Calu3 (cell line): ENCODE measurements at places on chromosomes 3 and 15.

GRCh38 chr15:101437618-101438481 is 51.7 kb downstream of the PCSK6 start:
- no peak for DNase-seq

GRCh38 chr3:12097971-12098370 is 60.7 kb downstream of the TIMP4 start:
- DNase-seq: no peak

- no peak for DNase-seq
Measured at GRCh38 chr3:86887876-86888275, 103.1 kb downstream of the VGLL3 start.

DNA sequence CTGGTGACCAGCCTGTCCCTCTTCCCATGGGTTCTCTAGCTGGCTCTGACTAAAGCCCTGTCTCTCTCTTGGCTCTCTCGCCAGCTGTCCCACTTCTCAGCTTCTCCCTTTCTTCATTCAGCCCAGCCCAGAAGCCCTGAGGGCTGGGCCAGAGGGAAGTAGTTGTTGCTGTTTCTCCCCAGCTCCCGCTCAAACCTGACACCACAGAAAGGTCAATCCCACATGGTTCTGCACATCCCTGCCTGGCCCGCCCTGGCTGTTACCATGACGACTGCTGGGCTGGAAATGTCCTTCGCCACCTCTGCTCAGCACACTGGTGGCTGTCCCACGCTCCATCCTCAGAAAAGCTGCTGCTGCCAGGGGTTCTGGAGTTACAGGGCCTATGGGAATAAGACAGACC is 25.9 kb downstream of the CCDC32 start:
- DNase-seq: no peak

DNA sequence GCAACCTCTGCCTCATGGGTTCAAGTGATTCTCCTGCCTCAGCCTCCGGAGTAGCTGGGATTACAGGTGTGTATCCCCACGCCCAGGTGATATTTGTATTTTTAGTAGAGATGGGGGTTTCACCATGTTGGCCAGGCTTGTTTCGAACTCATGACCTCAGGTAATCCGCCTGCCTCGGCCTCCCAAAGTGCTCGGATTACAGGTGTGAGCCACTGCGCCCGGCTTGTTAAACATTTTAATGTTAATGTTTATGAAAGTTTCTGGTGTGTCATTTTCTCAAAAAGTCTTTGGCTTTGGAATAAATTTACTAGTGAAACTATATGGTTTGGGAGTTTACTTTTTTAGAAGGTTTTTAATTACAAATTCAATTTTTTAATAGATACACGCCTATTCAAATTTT is 698.8 kb downstream of the MECOM start:
- DNase-seq: no peak

DNA sequence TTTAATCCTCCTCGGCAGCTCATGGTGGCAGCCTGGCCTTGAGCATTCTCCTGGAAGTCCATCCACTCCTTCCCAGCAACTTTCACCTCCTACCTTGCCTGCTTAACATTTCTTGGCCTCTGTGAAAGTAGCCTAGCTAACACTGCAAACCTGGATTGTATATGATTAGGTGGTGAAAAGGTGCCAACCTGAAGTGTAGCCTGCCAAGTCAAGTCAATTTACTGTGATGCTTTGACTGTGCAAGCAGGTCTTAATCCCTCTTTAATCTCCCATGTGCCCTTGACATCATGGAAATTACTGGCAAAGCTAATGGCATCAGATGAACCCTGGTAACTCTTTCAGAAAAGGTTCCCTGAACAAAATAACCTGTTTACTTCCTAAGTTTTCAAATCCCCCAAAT is 169.7 kb upstream of the NR2F2 start:
- DNase-seq: no peak

DNA sequence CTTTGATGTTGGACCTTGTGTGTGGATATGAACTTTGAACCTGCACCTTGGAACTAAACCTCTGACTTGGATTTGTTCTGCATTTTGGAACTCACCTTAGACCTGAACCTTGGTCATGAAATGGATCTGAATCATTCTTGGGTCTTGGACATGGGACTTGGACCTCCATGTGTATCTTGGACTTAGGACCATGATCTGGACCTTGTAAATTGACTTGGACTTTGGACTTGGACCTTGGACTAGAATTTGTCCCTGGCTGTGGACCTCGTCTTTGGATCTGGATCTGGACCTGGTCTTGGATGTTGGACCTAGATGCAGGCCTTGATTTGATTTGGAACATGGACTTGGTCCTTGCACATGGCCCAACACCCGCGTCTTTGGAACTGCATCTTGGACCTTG is 45.4 kb downstream of the ZNF589 start:
- DNase-seq: no peak

DNA sequence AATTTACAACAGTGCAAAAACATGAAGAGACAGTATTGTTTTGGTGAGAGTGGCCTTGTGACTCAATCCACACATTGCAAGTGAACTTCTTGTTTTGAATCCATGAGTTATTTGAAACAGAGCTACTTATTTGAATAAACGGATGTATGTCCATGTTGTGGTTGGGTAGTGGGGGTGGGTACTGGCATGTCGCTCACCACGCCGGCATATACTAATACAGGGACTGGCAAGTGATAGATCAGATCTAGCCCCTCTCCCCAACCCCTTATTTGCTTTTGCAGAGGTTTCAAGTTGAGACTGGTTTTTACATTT is 83.8 kb downstream of the EDEM1 start:
- DNase-seq: no peak

GRCh38 chr3:155231792-155232191 is 61.7 kb downstream of the STRIT1 start:
- no peak for DNase-seq

DNA sequence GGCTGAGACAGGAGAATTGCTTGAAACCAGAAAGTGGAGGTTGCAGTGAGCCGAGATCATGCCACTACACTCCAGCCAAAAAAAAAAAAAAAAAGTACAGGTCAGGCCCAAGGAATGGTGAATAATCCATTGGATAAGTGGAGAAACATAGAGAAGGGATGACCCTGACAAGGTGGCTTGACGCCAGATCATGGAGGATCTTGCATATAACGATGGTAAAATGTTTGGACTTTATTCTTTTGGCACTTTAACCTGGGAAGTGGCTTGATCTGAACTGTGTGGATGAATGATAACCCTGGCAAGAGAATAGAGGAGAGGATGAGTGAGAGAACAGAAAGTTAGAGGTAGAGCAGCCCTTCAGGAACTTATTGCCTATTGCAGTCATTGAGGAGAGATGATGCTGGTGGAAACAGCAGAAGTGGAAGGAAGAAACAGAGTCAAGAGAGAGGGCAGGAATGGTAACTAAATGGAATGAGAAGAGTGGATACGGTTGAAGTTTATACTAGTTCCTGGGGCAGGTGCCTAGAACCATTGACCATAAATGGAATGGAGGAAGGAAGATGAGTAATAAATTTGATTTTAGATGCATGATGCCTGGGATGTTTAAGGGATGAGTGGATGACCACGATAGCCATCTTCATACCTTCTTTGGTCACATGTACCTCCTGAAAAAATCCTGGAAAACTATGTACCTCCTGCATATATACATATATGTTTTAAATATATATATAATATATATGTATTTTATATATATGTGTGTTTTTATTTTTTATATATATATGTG is 57.8 kb downstream of the BLM start:
- DNase-seq: no peak

DNA sequence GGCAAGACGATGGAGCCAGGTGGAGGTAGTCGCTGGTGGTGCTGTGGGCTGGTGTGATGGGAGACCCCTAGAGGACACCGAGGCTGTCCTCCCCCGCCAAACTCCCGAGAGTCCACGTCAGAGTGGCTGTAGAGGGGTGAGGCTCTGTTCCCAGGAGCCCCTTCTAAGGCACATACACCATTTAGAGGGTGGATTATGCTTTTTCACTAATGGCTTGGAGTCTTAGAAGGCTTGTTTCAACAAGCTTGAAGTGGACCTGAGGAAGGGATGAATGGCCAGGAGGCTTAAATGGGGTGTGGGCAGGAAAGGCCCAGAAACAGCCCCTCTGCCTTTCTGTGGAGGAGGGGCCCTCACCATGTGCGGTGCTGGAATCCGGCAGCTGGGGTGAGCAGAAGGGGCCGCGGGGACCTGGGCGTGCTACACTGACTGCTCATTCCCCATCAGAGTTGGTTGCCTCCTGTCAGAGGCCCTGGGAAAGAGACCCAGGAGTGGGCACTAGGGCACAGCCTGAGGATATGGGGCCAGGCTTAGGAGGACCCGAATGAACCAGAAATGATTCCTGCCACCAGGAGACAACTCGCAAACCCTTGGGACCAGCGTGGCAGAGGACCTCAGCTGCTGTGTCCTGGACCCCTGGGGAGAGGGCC is 66.2 kb downstream of the FEM1B start:
- DNase-seq: no peak

GRCh38 chr3:6089780-6090179 is 771.1 kb upstream of the GRM7 start:
- DNase-seq: no peak

GRCh38 chr3:148455098-148455497 is 242.6 kb upstream of the AGTR1 start:
- DNase-seq: no peak

- no peak for DNase-seq
Measured at GRCh38 chr3:38823186-38823585, 7.2 kb upstream of the SCN10A start.

DNA sequence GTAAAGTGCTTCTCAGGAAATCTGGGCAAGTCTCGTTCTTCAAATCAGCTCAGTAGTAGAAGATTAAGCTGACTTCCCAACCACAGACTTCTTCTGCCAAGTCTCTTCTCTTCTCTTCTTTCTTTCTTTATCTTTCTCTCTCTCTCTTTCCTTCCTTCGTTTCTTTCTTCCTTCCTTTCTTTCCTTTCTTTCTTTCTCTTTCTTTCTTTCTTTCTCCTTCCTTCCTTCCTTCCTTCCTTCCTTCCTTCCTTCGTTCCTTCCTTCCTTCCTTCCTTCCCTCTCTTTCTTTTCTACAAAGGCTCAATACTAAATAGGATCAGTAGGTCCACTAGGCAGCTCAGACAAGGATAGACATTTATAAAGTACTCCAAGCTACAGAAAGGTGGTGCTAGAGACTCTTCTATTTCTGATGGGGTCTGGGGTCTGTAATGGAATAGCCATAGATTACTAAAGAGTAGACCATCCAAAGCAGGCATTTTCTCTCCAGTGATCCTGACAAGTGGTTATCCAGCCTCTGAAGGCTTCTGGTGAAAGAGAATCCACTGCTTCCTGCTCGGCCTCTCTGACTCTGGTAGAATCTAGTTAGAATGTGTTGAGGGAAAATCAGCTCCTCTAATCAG is 100.8 kb downstream of the TPRG1 start:
- peak; percentile 8 for DNase-seq

DNA sequence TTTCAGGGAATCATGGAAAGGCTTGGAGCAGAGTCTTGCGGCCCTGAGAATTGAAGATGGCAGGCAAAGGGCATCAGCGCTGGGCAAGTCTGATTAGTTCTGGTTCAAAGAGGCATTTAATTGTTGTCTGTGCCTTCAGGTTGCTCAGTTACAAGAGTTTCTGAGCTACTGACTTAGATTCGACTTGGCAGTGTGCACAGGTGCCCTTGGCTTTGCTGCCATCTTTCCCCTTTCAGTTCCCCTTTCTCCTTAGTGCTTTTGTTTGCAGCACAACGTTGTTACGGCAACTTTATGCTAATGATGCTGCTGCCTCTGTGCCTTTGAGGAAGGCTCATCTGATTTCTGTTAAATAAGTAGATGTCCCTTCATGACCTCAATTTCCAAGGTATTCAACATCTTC is 12.5 kb downstream of the P2RY14 start:
- DNase-seq: no peak

DNA sequence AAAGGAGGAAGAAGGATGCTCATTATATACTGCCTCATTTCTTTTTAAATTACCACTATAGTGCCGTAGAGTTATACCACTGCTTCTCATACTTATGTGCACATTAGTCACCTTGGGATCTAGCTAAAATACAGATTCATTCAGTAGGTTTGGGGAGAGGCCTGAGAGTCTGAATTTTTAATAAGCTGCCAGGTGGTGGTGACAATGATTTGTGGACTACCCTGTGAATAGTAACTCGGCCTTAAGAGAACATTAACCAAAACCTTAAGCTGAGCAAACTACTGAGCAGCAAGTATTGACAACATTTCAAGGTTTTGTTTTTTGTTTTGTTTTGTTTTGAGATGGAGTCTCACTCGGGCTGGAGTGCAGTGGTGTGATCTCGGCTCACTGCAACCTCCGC is 19.8 kb downstream of the UBA5 start:
- no peak for DNase-seq

- DNase-seq: no peak
Measured at GRCh38 chr15:76056931-76057330, 2.9 kb upstream of the TMEM266 start.

- no peak for DNase-seq
Measured at GRCh38 chr3:167466966-167467365, 6.9 kb downstream of the SERPINI2 start.

DNA sequence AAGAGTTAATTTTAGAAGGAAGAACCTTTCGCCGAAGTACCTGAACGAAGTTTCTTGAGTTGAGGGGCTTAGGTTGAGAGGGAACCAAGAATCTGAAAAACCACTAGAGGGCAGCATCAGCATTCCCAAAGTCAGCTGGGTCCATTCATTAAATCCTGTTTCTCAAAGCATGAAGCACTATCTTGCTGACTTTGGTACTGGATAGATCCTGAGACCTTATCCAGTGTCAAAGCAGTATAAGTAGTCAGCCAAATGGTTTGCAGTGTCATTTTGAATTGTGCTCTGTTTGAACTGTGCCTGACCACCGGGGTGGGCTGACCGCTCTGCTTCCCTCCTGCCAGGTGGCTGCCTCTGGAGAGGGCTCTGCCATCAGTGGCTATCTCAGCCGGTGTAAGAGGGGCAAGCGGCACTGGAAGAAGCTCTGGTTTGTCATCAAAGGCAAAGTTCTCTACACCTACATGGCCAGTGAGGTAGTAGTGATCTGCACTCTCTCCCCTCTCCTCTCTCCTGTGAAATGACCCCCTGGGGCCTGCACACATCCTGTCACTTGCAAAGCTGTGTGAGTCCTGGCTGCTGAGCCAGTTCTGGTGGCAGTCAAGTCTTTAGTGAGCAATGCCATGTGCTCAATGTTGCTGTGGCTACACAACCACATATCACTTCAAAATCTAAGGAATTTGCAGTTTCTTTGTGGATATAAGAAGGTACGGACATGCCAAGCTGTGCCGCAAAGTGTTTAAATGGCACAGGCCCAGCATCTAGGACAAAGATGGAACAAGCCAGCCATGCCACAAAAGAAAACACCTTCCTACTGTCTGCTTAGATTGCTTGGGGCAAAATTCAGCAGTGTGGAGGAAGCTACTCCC is 21.4 kb upstream of the NR2C2 start:
- DNase-seq: peak; percentile 52

DNA sequence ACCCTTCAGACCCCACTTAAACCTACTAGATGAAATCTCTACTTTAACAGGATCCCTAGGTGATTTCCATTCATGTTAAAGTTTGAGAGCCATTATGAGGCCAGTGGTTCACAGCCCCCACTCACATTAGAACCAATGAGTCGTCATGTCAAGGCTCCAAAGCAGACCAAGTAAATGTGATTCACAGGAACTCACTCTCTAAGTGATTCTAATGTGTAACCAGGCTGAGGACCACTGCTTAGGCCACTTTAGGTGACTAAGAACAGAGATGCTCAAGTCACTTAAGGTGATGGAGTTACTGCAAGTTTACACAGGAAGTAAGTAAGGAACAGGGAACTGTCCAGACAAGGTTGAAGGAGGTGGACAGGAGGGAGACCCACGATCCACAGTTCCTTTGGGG is 7.7 kb downstream of the GALNT15 start:
- no peak for DNase-seq
